ENCODE measurements at places on chromosomes 3 and 15. TPM values are rescaled to one million over a fixed set of nuclear protein-coding genes. Genes with fewer than 3 reads are reported as not detected.

LRRIQ4 gene
- under 0.01 TPM for total RNA-seq

AADAC gene
- not detected for total RNA-seq

STRA6 gene
- total RNA-seq: 0.39 TPM

IL16 gene
- 12.1 TPM for total RNA-seq

CDHR4 gene
- total RNA-seq: 0.13 TPM

CCDC39 gene
- not detected for total RNA-seq

MUC4 gene
- not detected for total RNA-seq

SERPINI2 gene
- total RNA-seq: not detected

SPATA12 gene
- total RNA-seq: not detected

NSUN3 gene
- 16.5 TPM for total RNA-seq

RBP2 gene
- total RNA-seq: not detected

ASTE1 gene
- total RNA-seq: 8.9 TPM

ALG1L2 gene
- 0.91 TPM for total RNA-seq

All from articular chondrocyte of knee joint (primary cell).